Colonic mucosa (tissue), 4 donors: ENCODE measurements at places on chromosomes 12 and 14. TPM values are rescaled to one million over a fixed set of nuclear protein-coding genes. Genes with fewer than 3 reads are reported as not detected.
A peak's percentile ranks its signal among the peaks of the same experiment; 100 is the strongest.

DNA sequence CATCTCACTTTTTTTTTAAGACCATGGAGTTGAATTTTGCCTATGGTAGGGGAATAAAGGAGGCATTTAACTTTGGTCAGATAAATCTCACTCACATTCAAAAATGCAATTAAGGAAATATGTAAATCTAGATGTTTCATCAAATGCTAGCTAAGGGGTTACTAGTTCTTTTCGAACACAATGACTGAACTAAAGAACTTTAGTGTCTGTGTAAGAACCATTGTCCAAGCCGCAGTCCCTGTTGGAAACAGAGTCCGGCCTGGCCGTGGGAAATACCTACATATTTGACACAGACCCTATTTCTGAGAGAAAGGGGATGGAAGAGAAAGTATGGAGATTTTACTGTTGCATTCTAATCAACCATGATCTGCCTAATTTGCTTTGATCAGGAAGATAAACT, 17.4 kb downstream of the LGR5 start:
- H3K4me1 ChIP-seq, result no peaks in the 10 kb centered on the region
- H3K27me3 ChIP-seq, result no peaks in the 10 kb centered on the region
- H3K36me3 ChIP-seq, result no peaks in the 10 kb centered on the region
- DNase-seq, result no peak

GRCh38 chr12:5094551-5094950, 50.9 kb downstream of the KCNA5 start:
- no peak overlapping the region for H3K4me3 ChIP-seq
- DNase-seq, result no peak
- no peak overlapping the region for H3K27ac ChIP-seq
- no peaks in the 10 kb centered on the region for H3K27me3 ChIP-seq
- no peaks in the 10 kb centered on the region for H3K36me3 ChIP-seq
- no peaks in the 10 kb centered on the region for H3K4me1 ChIP-seq

- H3K27ac ChIP-seq, result no peak overlapping the region
- H3K27me3 ChIP-seq, result no peaks in the 10 kb centered on the region
- H3K4me1 ChIP-seq, result no peaks in the 10 kb centered on the region
Observed at GRCh38 chr12:80234667-80235066, 135.3 kb downstream of the OTOGL start.

DNA sequence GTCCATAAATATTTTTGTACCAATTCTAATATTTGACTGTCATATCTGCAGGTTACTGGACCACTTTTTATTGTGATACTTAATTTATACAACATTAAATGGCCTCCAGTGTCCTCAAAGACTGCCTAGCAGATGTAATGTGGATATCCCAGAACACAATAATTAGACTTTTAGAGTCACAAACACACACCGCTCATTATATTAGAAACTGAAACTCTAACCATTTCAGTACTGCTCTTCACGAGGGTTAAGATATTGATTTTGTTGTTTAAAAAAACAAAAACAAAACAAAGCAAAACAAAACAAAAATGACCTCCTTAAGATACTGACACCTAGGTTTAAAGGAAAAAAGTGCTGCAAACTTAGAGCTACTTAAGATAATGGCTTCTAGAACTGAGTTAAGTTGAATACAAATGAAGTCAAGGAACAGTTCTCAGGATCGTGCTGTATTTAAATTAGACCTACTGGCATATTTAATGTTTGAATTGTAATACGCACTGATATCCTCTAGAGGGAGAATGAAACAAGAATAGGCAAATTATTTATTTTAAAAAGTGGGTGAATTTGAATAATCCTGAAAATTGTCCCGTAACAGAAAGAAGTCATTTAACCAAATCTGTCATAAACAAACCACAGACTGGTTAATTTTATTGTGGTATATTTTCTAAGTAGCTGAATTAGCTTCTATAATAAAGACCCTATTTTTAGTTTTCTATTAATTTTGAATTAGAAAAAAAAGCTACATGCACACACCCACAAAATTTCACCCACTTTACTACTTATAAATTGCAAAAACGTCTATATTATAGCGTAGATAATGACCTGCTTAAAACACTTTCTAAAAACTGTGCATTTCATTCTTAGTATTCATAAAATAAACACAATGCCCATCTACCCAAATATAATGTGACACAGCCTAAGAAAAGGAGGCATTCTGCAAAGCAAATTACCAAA, 395.2 kb upstream of the DCN start:
- DNase-seq, result no peak
- H3K36me3 ChIP-seq, result no peaks in the 10 kb centered on the region
- H3K4me1 ChIP-seq, result no peaks in the 10 kb centered on the region
- no peaks in the 10 kb centered on the region for H3K27me3 ChIP-seq
- peak overlapping the region; percentile 19 for H3K4me3 ChIP-seq

DNA sequence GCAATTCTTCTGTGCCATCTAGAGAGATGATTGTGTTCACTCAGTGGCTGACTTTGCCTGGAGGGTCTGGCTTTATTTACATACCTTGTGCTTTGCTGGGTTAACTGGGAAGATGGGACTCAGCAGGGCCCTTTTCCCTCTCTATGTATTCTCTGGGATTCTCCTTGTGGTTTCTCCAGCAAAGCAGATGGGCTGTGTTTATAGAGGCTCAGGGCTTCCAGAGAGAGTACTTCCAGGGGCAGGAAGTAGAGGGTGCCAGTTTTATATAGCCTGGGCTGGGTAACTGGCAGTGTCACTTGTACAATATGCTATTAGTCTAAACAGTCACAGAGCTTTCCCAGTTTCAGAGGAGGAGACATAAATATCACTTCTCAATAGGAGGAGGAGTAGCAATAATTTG, 509.9 kb downstream of the DIO2 start:
- H3K27ac ChIP-seq, result no peak overlapping the region
- no peaks in the 10 kb centered on the region for H3K36me3 ChIP-seq
- no peak for DNase-seq
- no peaks in the 10 kb centered on the region for H3K27me3 ChIP-seq

DNA sequence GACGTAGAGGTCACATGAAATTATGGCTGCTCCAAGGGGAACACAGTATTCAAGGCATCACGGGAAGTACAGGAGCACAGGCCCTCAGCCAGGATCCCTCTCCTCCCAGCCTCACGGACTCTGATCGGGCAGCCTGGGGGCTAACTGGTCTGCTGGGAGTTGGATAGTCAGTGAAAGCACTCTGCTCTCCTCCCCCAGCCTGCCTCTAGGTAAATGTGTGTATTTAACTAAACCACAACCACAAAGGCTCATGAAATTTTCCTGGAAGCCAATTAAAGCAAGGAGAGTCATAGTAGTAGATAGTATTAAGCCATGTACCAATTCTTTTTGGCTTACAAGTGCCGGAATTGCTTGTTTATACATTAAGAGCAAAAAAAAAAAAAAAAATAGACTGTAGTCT, 254.3 kb downstream of the MSRB3 start:
- H3K4me3 ChIP-seq, result no peak overlapping the region
- no peak overlapping the region for H3K27ac ChIP-seq
- H3K27me3 ChIP-seq, result no peaks in the 10 kb centered on the region
- H3K4me1 ChIP-seq, result no peaks in the 10 kb centered on the region
- no peaks in the 10 kb centered on the region for H3K36me3 ChIP-seq

DNA sequence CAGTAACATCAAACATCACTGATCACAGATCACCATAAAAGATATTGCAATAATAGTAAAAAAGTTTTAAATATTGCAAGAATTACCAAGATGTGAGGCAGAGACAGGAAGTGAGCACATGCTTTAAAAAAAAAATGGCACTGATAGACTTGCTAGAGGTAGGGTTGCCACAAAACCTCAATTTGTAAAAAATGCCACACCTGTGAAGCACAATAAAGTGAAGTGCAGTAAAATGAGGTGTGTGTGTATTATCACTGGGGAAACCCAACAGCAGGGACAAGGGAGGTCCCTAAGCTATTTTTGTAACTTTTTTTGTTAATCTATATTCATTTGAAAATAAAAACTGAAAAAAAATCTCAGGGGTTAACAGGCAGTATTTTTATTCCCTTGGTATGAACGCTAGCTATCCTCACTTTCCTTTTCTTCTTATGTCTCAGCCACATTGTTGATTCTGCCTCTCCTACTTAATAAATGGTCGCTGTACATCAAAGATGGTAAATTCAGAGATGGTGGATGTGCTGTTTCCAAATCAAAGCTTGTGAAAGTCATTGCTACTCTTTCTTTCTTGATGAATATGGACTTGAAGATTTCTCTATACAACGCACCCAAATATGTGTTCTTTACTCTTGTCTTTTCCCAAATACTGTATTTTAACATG, 14.0 kb upstream of the KLRD1 start:
- no peaks in the 10 kb centered on the region for H3K4me1 ChIP-seq
- H3K36me3 ChIP-seq, result no peaks in the 10 kb centered on the region
- no peak overlapping the region for H3K4me3 ChIP-seq
- no peaks in the 10 kb centered on the region for H3K27me3 ChIP-seq

- H3K36me3 ChIP-seq, result no peaks in the 10 kb centered on the region
- peak overlapping the region; percentile 46 for H3K4me3 ChIP-seq
- H3K4me1 ChIP-seq, result peaks cover 5% of the 10 kb centered on the region
- peak; percentile 19 for DNase-seq
Observed at GRCh38 chr12:44876544-44877410, 662 bp upstream of the NELL2 start.

GRCh38 chr12:4584896-4585295, 22.9 kb downstream of the DYRK4 start:
- H3K36me3 ChIP-seq, result no peaks in the 10 kb centered on the region
- no peak for DNase-seq
- H3K4me3 ChIP-seq, result no peak overlapping the region
- no peaks in the 10 kb centered on the region for H3K27me3 ChIP-seq
- H3K27ac ChIP-seq, result no peak overlapping the region
- no peaks in the 10 kb centered on the region for H3K4me1 ChIP-seq

DNA sequence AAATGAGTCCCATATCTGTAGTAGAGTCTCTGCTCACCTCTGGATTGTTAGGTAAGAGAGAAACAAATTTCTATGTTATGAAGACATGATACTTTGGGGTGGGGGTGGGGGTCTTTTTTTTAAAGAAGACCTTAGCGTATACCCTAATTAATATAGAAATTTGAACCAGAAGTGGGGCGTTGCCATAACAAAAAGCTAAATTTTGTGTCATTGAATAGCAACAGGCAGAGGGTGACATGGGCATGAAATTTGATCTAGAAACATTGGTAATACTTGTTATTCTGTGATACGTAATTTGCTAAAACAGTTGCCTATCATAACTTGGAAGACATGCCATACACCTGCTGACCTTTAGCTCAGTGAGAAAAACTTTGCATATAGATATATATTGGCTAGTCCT, 92.3 kb upstream of the SLC38A2 start:
- no peaks in the 10 kb centered on the region for H3K27me3 ChIP-seq
- DNase-seq, result no peak
- H3K4me3 ChIP-seq, result no peak overlapping the region
- H3K27ac ChIP-seq, result no peak overlapping the region
- H3K4me1 ChIP-seq, result no peaks in the 10 kb centered on the region
- no peaks in the 10 kb centered on the region for H3K36me3 ChIP-seq

DNA sequence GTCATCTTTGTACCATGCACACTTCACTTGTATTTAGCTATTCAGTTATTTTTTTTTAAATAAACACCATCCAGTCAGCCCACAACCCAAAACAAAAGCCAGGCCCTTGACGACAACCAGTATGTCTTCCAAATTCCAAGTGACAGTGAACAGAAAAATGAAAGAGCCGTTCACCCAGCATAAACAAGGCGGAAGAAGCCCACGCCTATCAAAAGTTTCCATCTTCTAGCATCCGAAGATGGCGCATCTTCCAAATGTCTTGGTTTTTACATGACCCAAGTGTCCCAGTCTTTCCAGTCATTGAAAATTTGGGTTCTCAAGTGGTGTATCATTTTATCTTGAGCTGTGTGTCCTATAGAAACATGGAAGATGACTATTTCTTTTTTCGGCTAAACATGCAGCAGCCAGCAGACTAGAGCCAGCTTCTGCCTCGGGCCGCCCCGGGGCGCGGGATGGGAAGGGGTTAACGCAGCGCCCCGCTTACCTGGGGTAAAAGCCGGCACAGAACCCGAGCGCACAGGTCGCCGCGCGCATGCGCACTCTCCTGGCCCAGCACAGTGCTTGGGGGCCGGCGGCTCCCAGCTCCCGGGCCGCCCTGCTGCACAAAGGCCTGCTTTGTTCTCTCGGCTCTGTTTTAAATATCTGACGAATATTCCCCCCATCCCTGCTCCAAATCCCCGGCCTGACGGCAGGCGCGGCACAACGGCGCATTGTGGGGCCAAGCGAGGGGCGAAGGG, 164.8 kb downstream of the ZFP36L1 start:
- peaks cover 9% of the 10 kb centered on the region for H3K4me1 ChIP-seq
- H3K4me3 ChIP-seq, result peak overlapping the region; percentile 32
- peak; percentile 77 for DNase-seq
- H3K27me3 ChIP-seq, result no peaks in the 10 kb centered on the region
- no peaks in the 10 kb centered on the region for H3K36me3 ChIP-seq

- H3K27me3 ChIP-seq, result no peaks in the 10 kb centered on the region
- no peak for DNase-seq
- no peak overlapping the region for H3K4me3 ChIP-seq
- H3K27ac ChIP-seq, result no peak overlapping the region
- no peaks in the 10 kb centered on the region for H3K4me1 ChIP-seq
Observed at GRCh38 chr12:87846045-87846444, 183.2 kb downstream of the C12orf50 start.

- H3K27me3 ChIP-seq, result no peaks in the 10 kb centered on the region
- no peaks in the 10 kb centered on the region for H3K4me1 ChIP-seq
- no peaks in the 10 kb centered on the region for H3K36me3 ChIP-seq
- H3K27ac ChIP-seq, result no peak overlapping the region
- no peak overlapping the region for H3K4me3 ChIP-seq
Observed at GRCh38 chr14:60945984-60946383, 34.9 kb downstream of the TRMT5 start.

The ABCC9 gene
- total RNA-seq, result 5.0 TPM

The TMEM233 gene
- total RNA-seq, result 0.13 TPM

The PPP4R3A gene
- 79.3 TPM for total RNA-seq
